SK-N-MC (cell line): ENCODE measurements at places on chromosomes 1 and 21.

DNA sequence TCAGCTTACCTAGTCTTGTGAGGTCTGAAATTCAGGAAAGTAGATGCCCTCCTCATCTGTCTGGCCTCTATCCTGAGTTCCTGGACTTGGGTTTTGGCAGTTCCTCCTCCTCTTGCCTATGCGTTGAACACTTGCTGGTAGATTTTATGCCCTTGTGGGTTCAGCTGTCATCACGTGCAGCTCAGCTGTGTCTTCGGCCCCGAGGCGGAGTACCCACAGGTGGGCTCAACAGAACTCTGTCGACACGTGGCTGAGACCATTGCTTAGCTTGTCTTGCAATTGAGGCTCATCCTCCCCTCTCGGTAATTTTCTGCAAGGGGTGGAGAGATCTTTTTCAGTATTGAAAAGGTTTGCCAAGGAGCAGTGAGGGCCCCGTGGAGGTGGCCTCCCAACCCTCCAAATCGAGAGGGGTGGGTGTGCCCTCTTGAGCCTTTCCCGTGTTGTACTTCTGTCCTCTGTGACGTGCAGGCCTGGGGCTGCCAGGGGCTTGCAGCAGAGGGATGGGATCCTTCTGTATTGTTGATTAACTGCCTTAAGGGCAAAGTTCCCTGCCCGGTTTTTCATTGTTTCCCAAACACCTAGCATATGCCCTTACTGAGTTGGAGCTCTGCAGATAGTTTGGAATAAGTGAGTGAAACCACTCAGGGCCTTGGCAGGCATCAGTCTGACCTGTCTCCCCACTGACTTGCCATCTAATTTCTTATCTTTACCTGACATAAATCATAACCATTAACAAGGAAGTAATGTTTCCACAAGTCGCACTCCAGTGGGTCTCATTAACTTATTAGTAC, 2.9 kb downstream of the CENPS start:
- DNase-seq: no peak

DNA sequence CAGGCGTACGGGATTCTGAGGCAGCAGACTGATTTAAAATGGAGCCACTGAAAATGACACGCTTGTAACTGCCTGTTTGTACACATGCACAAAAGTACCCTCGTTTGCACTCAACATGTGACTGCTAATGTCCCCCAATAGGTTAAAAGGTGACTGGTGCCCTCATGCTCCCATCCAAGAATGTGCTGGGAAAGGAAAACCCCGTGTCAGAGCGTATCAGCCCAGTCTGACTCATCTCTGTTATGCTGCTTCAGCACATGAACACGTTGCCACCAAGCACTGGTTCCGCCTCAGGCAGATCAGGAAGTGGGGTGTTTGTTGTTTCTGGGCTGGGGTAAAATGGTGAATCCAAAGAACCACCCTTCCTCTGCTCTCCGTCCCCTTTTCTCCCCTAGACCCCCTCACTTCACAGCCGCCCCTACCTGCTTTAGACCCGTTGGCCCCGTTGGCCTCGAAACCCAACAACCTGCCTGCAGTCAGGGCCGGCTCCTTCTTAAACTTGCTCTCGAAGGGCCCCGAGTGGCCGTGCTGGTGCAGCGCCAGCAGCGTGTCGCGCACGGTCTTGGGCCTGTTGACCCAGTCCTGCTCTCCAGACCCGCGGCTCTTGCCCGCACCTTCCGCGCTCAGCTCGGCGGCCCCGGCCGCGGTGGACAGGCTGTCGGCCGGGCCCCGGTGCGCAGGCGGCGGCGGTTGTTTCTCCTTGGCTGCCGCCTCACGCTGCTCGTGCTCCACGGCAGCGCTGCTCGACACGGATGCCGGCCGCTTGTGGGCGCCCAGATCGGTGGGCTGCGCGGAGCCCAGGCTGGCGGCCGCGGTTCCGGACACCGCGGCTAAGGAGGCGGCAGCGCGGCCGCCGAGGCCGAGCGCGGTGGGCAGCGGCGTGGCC, 1.7 kb downstream of the IRF2BP2 start:
- no peak for DNase-seq

- DNase-seq: no peak
These were observed 16.4 kb downstream of the COL9A2 start for GRCh38 chr1:40300651-40301050.

GRCh38 chr1:160219062-160219929, 14.1 kb downstream of the PEA15 start:
- no peak for DNase-seq

DNA sequence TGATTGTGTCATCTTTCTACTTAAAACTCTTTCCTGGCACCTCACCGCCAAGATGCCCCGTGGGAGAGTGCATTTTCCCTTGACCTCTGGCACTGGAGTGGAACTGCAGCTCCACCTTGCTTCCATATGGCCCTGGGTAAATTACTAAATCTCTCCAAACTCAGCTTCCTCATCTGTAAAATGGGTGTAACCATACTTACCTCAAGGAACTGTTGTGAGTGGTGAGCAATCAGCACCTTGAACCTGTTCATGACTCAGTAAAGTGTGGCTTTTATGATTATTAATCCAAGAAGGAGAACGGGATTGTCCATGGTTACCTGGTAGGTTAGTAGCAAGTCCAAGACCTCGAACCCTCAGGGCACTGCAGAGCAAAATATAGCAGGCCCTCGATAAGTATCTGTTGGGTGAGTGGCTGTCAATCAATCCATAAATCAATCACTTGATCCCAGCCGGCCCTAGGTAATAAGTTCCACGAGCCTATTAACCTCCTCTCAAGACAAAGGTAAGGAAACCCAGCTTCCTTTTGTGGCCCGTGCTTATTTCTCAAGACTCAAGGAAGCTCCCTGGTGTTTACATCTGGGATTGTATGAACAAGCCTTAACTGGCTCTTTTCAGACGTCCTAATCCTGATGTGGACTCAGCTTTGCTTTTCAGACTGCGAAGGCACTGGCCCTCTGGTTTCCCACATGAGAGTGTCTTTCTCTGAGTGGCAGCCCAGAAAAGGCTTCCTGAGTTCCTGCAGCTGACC, 114.0 kb upstream of the GJB5 start:
- DNase-seq: no peak

DNA sequence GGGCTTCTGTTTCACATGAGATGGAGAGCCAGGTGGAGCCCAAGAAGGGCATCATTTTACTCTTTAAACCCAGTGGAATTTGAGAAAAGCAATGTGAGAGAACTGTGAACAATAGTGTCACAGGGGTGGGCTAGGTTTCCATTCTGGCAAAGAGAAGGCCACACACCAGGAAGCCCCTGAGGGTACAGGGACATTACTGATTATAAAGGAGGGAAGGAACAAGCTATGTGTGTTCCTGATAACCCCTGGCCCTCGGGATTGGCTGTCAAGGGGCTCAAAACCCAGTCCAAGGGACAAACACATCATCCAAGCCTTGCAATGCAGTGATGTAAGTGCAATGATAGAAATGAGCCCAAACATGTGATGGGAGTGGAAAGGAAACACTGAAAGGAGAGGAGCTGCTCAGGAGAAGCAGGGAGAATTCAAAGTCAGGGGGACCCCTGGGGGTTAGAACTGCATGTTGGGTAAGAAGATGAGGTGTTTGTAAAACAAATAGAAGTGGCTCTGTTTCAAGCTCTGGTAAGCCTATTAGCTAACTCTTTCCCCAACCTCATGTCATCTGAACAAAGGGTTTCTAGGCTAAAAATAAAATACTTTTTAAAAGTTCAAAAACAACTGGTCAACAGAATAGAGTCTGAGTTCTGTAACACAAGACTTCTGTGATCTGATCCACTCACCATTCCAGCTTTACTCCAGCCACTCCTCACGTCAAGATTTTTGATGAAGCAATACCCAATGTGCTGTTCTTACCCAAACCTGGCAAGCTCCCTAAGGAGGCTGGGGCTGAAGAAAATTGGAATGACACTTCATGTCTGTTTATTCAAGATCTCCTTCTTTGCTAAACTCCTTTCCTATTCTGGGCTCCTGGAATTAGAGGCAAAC, 51.1 kb upstream of the IL12RB2 start:
- DNase-seq: no peak
